GDM1 (cell line): ENCODE measurements at places on chromosomes 2 and 18.

GRCh38 chr2:61811821-61812220 is 42.0 kb downstream of the FAM161A start:
- no peak for DNase-seq

- no peak for DNase-seq
These were observed 43.6 kb upstream of the PTMA start for GRCh38 chr2:231664727-231665126.

DNA sequence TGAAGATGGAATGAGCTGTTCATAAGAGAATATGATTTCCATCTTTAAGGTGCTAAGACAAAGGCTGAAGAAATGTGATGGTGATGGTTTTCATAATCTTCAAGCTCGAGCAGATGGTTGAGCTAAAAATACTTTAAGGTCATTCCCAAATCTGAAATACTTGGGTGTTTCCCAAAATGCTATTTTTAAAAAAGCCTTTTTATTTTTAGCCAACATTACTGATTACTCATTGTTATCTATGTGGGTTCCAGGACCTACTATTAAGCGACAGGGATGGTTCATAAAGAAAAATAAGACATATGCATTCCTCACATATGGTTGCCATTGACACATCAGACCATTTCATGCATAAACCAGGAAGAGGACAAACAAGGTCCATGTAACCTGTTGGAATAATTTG is 298.5 kb downstream of the PLCL1 start:
- no peak for DNase-seq

GRCh38 chr18:35489913-35490490 is 7.8 kb downstream of the INO80C start:
- no peak for DNase-seq

DNA sequence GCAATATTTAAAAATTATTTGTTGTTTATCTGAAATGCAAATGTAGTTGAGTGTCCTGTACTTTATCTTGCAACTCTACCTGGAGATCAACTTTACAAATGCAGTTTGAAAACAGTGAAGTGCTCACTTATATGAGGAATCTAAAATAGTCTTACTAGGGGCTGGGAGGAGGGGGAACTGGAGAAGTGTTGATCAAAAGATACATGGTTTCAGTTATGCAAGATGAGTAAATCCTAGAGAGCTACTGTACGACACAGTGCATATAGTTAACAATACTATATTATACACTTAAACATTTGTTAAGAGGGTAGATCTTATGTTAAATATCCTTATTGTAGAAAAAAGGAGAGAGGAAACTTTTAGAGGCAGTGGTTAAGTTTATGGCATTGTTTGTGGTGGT is 241.9 kb downstream of the BCL11A start:
- no peak for DNase-seq

DNA sequence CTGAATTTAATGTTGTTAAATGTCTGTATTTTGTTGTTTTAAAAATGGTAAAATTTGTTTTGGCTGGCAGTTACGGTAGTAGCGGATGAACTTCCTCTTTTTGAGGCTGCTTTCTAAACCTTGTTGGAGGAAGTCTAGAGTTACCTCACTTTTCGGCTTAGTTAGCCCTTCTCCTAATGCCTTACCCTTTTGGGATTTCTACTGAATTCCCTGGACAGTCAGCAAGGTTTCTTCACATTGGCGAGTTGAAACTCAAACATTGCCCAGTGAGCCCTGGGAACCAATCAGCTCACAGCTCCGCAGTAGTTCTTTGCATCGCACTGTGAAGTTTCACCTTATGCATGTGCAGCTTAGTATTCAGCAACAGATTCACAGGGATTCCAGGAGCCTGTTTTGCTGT is 55.2 kb downstream of the TMEM247 start:
- peak; percentile 52 for DNase-seq

DNA sequence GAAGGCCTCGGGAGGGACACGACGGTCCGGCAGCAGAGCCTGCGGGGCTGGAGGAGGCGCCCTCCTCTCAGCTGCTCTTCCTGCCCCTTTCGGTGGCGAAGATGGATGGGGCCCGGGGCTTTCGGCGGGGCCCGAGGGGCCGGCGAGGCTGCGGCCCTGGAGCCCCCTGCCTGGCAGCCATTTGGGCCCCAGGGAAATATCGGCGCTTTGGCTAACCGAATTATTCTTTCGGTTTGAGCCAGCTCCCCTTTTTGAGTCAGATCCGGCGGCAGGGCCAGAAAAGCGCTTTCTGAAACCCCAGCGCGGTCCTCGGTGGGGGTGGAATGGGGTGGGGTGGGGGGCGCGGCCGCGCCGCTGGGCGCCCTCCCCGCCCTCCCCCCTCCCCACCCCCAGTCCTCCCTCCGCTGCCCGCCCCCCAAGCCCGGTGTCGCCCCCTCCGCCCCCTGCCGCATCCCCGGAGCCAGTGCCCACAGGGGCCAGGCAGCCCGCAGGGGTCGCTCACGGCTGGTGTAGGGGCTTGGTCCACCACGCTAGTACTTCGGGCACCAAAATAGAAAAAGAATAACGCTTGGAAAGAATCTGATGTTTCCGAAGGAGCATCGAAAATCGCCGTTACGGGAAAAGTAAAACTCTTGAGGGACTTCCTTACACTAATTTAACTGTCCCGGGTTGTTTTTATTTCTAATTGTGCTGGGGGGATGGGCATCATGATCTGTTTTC is 9.1 kb upstream of the ARID5A start:
- no peak for DNase-seq

DNA sequence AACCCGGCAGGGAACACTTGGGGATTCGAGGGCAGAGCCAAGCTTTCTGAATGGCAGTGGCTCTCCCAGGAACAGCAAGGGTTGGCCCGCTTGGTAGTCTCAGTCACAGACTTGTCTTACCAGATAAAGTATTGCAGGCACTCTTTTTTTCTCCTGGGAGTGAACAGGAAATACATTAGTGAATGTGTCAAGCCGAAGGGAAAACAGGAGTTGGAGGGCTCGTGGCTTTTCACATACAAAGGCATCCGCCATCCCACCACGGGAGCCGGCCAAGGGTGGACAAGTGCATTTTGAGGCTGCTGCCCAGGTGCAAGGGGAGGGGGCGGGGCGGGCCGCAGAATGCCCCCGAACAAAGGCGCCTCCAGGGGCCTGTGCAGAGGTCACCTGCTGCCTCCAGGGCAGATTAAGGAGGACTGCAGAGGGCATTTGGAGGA is 163.3 kb upstream of the SIX3 start:
- no peak for DNase-seq

DNA sequence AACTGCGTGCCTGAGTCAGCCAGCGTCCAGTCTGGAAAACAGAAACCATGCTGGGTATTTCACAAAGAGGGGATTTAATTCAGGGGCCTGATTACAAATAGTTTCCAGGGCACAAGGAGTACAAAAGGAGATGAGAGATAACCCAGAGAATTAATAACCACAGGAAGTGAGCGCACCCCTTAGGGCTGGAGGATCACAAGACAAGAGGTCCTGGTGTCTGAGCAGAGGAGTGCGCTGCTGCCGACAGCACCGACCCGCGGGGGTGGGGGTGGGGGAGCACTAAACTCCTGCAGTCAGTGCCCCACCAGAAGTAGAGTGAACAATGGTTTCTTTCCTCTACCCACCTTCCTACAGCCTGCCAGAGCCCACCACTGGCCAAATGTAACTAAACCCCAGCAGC is 20.8 kb upstream of the MAL start:
- DNase-seq = no peak

- no peak for DNase-seq
These were observed 151.2 kb upstream of the BOD1L2 start for GRCh38 chr18:56995579-56996188.

GRCh38 chr2:40225670-40226210 is 226.2 kb downstream of the SLC8A1 start:
- DNase-seq = no peak

- DNase-seq = no peak
These were observed 64.4 kb downstream of the INPP5D start for GRCh38 chr2:233124421-233125080.

GRCh38 chr2:173520918-173521317 is 166.2 kb downstream of the CDCA7 start:
- no peak for DNase-seq

DNA sequence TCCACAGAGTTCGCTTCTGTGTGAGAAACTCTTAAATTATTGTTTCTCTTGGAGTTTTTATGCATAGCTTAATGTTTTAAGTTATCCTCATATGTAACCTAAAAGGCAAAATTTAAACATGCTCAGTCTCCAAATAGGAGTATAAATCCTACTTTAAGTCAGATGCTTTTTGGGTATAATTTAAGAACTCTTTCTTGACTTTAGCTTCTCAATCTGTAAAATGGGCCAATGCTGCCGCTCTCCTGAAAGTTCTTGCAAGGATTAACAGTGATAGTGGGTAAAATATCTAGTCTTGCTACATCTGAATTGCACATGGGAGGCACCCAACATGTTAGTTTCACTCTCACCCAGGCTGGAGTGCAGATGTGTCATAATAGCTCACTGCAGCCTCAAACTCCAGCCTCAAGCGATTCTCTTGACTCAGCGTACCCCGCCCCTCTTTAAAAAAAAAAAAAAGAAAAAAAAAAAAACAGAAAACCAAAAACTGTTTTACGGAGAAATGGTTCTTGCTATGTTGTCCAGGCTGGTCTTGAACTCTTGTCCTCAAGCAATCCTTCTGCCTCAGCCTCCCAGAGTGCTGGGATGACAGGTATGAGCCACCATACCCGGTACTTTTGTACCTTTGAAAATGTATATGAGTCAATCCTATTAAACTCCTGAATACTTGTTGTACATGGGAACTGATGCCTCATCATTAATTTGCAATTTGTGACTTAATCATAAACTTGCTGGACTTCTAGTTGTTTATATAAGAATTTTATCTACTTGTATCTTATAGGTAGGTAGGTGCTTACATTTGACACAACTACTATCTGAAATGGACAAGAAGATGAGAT is 1.8 kb downstream of the FBXO48 start:
- DNase-seq = no peak

- no peak for DNase-seq
These were observed 1.4 kb downstream of the C1QL2 start for GRCh38 chr2:119156891-119157773.

DNA sequence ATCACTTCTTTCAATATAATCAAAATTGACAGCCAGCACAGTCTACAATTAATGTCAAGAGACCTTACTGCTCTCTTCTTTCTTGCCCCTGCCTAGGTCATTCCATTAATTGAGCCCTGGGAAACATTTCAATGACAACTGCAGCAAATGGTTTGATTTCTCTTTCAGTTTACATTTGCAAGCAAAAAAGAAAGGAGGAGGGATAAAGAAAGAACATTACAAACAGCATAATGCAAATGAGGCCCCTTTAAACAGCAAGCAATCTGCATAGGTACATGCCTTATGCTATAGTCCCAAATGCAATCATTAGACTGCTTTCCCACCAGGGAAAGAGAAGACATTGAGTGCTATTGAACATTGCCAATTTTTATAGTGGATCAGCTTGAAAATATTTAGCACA is 655.0 kb upstream of the CDH2 start:
- no peak for DNase-seq

DNA sequence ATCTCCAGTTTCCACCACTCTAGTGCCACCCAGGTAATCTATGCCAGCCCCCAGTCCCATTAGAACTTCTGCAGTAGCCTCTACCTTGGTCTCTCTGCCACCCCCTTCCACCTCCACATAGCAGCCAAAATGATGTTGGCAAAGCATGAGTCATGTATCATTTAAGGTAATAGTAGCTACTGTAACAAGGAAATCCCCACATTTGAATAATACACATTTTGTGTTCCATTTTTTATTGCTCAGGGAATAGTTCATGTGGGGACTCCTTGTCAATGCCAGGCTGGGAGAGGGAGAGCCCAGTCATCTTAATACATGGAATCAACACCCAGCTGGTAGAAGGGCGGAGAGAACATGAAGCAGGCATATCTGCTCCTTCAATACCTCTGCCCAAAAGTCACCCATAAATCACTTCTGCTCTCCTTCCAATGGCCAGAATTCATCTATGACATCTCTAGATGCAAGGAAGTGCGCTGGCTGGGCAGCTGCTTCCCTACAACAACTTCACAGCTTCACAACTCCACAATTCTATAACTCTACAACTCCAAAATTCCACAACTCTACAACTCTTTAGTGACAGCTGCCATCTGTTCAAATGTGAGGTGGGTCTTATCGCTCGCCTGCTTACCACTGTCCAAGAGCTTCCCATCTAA is 70.6 kb upstream of the GLS start:
- DNase-seq = no peak

GRCh38 chr18:35949903-35950627 is 22.4 kb upstream of the RMP24 start:
- DNase-seq = no peak

DNA sequence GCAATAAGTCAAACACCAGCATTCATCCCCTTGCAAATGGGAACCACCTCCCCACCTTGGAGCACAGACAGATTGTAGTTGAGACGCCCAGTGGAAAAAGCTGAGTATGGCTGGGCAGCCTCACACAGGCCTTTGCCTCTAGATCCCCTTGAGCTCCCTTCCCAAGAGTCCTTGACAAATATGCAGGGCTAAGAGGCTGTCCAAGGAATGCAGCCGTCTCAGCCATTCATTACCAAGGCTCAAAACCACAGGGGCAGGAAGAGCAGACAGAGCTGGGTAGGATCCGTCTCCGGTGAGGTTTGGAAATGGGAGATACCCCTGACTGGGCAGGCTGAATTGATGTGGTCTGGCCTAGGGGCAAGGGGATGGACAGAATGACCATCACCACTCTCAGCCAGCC is 557.1 kb downstream of the TNS1 start:
- DNase-seq = no peak

DNA sequence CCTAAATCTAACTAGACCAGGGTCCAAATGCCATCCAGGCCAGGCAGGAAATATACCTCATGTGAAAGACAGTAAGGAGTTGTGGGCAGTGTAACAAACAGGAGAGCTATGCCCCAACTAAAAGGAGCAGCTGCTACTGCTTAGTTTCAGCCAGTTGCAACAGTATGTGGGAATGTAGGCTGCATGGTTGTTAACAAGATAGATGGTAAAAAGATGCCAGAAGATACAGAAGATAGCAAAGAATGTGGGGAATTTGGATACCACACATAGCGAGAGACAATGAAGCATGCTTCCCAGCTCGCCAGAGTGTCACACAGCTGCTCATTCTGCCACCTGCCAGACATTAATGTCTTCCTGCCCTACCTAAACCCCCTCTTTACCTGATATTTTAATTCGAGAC is 39.4 kb upstream of the CYBRD1 start:
- no peak for DNase-seq

GRCh38 chr18:23314672-23315071 is 138.4 kb upstream of the RIOK3 start:
- no peak for DNase-seq

- DNase-seq = no peak
These were observed 10.5 kb downstream of the CROCC2 start for GRCh38 chr2:240916571-240917008.
